GM03348 (cell line): ENCODE measurements at places on chromosomes 3 and 15.

- no peak for DNase-seq
These were observed 9.7 kb upstream of the RNF7 start for GRCh38 chr3:141728355-141728892.

- no peak for DNase-seq
These were observed 3.6 kb downstream of the APBA2 start for GRCh38 chr15:28889346-28889745.

DNA sequence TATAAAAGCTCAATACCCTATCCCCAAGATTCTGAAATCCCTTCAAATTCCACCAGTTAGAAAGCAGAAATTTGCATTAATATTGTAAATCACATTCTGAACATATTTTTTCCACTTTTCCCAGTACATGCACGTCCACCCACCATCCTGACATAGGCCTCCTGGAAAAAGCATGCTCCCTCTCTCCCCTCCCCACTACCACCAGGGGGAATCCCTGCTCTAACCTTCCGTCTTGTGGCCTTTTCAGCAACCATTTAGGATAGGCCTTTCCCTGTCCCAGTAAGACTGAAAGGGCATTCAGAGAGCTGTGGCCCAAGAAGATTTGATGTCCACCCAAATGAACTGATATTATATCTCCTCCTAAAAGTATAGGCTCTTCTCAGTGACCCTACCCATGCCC is 182.1 kb downstream of the ARRDC4 start:
- no peak for DNase-seq

DNA sequence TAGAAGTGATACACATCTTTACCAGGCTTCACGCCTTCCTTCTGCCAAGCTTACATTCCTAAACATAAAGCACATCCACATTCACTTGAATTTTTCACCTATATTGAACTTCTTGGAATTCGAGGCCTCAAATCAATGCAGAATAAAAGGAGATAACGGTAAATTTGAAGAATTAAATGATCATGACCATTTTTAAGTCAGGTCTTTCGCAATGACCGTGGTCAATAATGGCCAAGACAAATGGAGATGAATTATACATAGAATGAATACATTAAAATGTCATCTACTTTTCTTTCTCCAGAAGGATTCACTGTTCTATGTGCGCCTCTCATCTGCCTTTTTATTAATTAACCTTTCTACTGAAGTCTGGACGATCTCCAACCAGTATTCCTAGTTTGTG is 5.3 kb upstream of the GOLGA8A start:
- no peak for DNase-seq

GRCh38 chr3:126293370-126294082 is 63.7 kb downstream of the KLF15 start:
- peak; percentile 28 for DNase-seq

- DNase-seq = no peak
These were observed 50.5 kb upstream of the FGD5 start for GRCh38 chr3:14768182-14768790.

GRCh38 chr15:65583701-65584100 is 27.2 kb downstream of the INTS14 start:
- DNase-seq = no peak

- DNase-seq = no peak
These were observed 231.5 kb upstream of the TLE3 start for GRCh38 chr15:70329179-70329578.

- DNase-seq = peak; percentile 70
These were observed 887.3 kb downstream of the NTRK3 start for GRCh38 chr15:87369269-87369668.

- DNase-seq = no peak
These were observed 65.2 kb downstream of the ATP13A5 start for GRCh38 chr3:193313061-193313958.

DNA sequence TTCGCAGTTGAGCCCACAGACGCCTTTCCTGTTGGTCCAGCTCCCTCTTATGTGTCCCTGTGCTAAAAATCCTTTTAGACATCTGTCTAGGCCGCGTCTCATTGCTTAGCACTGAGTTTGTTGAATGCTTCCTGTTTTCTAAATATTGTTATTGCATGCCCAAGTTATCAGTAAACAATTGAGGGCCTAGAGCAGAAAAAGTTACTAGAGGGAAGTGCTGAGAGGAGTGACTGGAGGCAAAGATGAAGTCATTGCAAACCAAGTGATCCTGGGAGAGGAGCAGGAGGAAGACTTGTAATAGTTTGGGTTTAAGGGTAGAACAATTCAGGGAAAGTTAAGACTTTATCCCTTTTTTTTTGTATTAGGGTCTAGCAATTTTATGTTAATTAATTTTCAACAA is 88.1 kb downstream of the DCUN1D1 start:
- no peak for DNase-seq

GRCh38 chr3:40655551-40655950 is 130.8 kb downstream of the ZNF621 start:
- DNase-seq = no peak

GRCh38 chr3:100386437-100387074 is 14.3 kb downstream of the TOMM70 start:
- no peak for DNase-seq

DNA sequence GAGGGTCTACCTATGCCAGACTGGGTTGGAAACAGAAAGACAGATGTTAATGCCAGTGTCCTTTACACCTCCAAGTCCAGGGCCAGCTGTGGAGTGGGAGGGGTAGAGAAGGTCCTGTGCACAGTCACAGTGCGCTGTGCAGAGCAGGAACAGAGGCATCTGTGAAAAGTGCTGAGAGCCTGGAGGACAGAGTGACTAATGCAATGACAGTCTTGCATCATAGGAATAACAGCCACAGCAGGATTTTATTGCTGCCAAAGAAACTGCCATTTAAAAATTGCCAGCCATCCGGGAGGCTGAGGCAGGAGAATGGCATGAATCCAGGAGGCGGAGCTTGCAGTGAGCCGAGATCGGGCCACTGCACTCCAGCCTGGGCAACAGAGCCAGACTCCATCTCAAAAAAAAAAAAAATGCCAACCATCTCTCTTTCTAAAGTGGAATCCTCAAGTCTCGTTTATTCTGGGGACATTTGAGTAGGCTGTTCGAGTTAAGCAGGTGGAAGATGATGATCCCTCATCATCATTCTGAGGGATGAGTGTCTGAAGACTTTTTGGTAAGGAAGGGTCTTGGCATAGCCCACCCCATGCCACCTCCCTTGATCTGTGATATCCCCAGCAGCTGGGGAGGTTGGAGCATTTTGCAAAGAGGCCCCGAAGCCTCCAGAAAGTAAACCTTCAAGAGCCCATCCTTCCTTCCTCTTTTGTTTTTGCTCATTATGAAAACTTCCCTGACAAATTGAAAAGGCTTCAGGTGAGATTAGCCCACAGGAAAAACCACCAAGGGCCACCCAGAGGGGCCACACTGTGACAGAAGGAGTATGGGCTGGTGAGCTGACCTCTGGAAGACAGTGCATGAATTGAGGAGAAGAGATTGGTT is 7.7 kb downstream of the CCR2 start:
- DNase-seq = no peak

DNA sequence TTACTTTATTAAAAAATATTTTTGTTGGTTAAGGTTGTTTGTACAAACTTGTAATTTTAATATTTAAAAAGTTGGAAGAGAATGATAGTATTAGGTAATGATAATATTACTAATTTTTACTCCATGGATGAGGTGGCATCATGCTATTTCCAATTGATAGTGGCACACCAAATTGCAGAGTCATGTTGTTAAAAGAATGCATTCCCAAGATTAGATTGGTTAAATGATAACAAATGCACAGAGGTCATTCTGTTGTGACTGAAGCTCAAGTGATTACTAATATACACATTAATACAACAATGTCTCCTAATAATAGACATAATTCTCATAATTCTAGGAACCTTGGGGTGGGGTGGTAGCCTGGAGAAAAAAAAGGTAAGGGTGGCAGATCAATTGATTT is 73.2 kb upstream of the ZBED2 start:
- DNase-seq = no peak

DNA sequence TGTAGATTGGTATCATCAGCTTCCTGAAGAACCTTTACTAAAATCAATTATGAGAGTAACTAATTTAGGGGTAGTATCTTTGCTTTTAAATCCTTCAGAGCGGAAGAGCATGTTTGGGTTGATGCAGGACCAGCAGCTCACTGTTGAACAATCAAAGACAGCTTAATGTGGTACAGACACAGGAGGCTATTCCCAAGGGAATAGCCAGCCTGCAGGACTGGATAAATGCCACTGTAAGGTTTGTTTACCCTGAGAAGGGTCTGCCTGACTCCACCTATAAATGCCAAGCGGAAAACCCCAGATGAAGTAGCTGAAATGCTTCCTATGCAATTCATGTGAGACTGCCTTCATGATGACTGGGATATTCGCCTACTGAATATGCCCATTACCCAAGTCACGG is 16.0 kb upstream of the STAC start:
- no peak for DNase-seq

GRCh38 chr3:144499001-144499930 is 527.6 kb downstream of the DIPK2A start:
- DNase-seq = no peak

DNA sequence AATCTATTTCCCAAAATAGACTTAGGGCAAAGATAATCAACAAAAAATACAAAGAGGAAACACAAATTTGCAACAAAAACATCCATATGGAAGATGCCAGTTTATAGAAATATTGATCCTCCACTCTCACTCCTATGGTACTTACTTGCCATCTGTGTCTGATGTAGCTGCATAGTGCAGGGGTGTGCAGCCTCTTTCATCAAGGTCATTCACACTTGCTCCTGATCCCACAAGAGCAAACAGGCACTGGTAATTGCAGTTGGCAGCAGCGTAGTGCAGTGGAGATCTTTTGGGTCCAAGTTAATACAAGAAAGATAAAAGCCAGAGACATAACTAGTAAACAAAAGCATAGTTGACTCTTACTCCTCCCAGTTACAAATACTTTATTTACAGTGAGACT is 90.0 kb downstream of the ANKRD28 start:
- DNase-seq = no peak

DNA sequence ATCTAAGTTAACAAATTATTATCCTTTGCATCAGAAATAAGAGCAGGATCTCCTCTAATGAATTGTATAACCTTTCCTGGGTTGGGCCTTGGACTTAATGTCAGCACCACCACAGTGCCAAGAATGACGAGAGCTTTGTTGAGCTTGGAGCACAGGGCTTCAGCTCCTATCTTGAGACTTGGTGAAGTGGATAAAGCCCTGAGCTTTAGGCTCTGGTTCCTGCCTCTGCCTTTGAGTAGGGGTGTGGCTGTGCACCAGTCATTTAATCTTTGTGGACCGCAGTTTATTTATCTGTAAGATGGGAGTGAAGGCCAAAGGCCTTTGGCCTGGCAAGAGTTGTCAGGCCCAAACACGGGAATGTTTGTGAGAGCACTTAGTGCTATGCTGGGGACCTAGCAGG is 162.2 kb downstream of the VGLL4 start:
- no peak for DNase-seq

DNA sequence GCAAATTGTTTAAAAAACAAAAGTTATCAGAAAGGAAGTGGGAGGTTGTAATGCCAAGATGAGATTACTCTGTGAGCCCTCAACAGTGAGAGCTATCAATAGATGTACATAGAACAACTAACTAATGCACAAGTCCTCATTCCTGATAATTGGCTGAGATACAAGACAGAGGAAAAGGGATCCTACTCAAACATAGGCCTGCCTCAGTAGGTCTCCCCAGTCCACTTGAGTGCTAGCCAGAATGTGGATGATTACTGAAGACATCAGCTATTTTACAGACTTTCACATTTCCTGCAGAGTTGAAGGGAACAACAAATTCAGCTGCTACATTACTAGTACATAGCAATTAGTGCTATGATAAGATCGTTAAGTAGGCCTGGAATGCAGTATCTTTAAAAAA is 981.9 kb downstream of the TUSC7 start:
- DNase-seq = no peak

- no peak for DNase-seq
These were observed 2.9 kb downstream of the PLEKHO2 start for GRCh38 chr15:64844576-64845145.

- peak; percentile 95 for DNase-seq
These were observed 58.1 kb downstream of the SLC6A6 start for GRCh38 chr3:14460342-14461005.

- DNase-seq = no peak
These were observed 540.6 kb downstream of the NLGN1 start for GRCh38 chr3:173938159-173938558.

DNA sequence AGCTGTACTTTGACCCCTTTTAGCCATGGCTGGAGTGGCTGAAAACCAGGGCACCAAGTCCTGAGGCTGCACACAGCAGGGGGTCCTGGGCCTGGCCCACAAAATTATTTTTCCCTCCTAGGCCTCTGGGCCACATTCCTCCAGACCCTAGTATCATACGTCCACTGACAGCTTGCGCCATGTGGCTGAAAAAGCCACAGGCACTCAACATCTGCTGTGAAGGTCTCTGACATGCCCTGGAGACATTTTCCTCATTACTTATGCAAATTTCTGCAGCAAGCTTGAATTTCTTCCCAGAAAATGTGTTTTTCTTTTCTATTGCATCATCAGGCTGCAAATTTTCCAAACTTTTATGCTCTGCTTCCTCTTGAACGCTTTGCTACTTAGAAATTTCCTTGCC is 239.0 kb downstream of the SQOR start:
- no peak for DNase-seq
